IPS-NIHi11 (cell line): ENCODE measurements at places on chromosomes 12 and 14.
A peak's percentile ranks its signal among the peaks of the same experiment; 100 is the strongest.

- no peak for DNase-seq
Observed at GRCh38 chr14:75875958-75876357, 105.8 kb downstream of the TGFB3 start.

GRCh38 chr12:108315486-108316105 is 23.5 kb downstream of the CMKLR1 start:
- DNase-seq = no peak

GRCh38 chr12:2169940-2170339 is 117.2 kb downstream of the CACNA1C start:
- DNase-seq = no peak

GRCh38 chr14:102187568-102188001 is 47.9 kb downstream of the WDR20 start:
- DNase-seq = no peak

DNA sequence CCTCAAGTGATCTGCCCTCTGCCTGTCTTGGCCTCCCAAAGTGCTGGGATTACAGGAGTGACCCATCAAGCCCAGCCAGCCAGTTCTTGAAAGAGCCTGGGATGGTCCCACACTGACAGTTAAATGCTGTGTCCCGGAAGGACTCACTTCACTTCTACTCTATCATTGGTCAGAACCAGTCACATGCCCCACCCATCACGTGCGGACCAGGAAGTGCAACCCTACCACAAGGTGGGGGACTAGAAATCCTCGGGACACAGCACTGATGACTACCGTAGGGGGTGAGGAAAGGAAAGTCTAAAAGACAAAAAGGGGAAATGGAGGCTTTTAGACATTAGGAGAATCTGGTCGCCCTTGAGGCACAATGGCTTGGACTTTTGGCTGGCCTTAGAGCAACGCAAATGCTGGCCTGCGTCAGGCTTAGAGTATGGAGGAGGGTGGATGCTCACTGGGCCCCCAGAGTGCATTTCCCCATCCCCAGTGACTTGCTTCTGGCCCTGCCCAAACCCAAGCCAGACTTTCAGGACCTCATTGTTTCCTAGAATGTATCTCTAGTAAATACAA is 207.7 kb downstream of the TTC8 start:
- peak; percentile 30 for DNase-seq

- no peak for DNase-seq
Observed at GRCh38 chr12:77949943-77950342, 119.2 kb downstream of the NAV3 start.

DNA sequence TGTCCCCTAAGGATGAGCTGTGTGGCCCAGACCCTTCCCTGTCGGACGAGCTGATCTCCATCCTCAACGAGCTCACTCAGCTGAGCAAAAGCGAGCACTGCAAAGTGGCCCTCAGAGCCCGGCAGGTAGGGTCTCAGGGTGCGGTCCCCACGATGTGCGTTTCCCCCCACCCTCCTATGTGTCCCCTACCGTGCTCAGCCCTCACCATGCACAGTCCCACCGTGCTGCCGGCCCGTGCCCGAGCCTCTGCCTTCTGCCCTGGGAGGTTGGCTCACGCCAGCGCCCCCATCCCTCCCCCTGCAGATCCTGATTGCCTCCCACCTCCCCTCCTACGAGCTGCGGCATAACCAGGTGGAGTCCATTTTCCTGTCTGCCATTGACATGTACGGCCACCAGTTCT is 86.6 kb downstream of the FOXN4 start:
- DNase-seq = no peak

DNA sequence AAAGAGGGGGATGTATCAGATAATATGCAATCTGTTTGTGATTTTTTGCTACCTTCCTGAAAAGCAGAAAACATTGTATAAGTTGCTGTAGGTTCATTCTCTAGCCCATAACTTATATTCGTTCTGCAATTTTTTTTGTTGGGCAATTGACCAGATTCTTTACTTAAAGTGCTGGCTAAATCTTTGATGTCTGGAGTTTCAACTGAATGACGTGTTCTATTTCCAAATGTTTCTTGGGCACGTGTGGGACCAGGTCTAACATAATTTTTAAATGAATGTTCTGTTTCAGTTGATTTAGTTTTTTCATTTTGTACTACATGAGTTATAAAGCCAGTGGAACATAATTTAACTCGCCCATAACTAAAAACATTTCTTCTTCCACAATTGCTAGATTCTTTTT is 3.8 kb downstream of the MLH3 start:
- no peak for DNase-seq

DNA sequence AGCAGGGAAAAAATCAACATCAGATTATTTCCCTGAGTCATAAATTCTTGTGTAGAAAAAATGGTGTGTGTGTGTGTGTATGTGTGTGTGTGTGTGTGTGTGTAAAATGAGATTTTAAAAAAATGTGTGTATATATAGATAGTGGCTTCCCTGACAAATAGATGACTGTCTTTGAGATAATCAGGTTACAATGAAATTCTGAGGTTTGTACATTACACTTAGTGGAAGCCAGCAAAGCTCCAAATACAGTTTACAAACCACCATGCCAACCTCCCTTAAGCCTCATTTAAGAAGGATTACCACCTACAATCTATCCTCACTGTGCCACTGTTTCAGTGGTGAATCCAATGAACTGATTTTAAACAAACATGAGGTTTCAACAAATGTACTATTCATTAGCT is 93.8 kb downstream of the MED13L start:
- no peak for DNase-seq

- no peak for DNase-seq
Observed at GRCh38 chr14:55381561-55381960, 30.1 kb downstream of the ATG14 start.

DNA sequence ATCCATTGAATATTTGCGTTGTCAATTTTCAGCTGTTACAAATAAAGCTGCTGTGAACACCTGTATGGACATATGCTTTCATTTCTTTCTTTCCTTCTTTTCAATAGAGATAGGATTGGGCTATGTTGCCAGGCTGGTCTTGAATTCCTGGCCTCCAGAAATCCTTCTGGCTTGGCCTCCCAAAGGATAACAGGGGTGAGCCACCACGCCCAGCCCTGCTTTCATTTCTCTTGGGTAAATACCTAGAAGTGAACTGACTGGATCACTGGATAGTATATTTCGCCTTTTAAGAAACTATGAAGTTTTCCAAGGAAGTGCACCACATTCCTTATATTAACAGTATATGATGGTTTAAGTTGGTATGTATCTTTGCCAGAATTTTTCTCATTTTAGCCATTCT is 32.3 kb upstream of the EAPP start:
- DNase-seq = no peak

GRCh38 chr14:21399311-21399870 is 15.6 kb upstream of the SUPT16H start:
- no peak for DNase-seq

GRCh38 chr14:39228044-39228443 is 5.7 kb upstream of the MIA2 start:
- DNase-seq = no peak

DNA sequence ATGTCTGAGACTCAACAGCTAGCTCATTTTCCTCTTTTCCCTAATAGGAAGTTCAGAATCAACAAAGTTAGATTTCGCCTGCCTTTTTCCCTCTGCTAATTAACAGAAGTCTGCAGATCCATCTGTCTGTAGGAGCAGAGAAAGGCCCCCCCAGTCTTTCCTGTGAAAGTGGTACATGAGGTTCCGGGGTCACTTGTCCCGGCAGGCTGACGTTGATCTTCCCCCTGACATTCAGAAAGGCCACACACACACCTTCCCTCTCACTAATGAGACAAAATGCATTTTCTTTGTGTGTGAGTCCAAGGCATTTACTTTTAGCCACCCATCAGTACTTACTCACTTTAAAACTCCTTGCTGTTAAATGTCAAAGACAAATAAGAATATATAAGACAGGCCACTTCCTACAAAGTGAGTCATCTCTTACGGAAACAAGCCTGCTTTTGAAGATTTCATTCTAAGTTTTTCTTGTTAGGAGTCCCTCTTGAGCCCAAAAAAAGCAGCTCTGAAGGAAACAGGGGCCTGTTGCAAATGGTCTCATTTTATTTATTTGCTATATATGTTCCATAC is 138.7 kb downstream of the TTC7B start:
- no peak for DNase-seq

DNA sequence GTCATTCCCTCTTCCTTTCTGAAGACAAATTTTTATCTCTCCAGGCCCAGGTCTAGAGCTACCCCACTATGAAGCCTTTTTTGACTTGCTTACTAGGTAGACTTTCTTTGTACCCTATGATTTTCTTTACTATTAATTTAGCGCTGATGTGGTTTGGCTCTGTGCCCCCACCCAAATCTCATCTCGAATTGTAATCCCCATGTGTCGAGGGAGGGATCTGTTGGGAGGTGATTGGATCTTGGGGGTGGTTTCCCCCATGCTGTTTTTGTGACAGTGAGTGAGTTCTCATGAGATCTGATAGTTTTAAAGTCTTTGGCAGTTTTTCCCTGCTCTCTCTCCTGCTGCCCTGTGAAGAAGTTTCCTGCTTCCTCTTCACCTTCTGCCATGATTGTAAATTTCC is 118.1 kb downstream of the SLC38A1 start:
- no peak for DNase-seq

- DNase-seq = no peak
Observed at GRCh38 chr14:39302124-39302810, 68.6 kb downstream of the MIA2 start.

- no peak for DNase-seq
Observed at GRCh38 chr14:104194716-104195115, 56.3 kb downstream of the KIF26A start.

GRCh38 chr12:129622566-129622965 is 281.3 kb downstream of the TMEM132D start:
- no peak for DNase-seq

DNA sequence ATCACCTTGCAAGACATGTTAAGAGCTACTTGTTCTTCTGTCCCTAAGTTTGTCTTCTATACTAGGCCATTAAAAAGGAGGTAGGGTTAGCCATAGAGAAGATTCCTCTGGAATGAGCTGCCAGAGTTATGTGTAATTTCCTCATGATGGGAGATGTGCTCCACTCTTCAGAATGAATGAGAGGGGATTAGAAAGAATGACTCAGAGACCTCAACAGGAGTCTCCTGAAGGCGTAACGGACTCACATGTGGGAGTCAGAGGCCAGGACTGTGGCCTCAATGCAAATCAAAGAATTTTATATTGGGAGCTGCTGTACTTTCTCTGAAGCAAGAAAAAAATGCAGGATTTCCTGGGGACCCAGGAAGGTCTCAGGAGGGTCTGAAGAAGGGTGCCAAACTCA is 87.8 kb upstream of the ATXN7L3B start:
- DNase-seq = no peak

- no peak for DNase-seq
Observed at GRCh38 chr12:89499857-89500256, 24.7 kb downstream of the GALNT4 start.

- no peak for DNase-seq
Observed at GRCh38 chr12:124550123-124551089, 17.0 kb downstream of the NCOR2 start.

DNA sequence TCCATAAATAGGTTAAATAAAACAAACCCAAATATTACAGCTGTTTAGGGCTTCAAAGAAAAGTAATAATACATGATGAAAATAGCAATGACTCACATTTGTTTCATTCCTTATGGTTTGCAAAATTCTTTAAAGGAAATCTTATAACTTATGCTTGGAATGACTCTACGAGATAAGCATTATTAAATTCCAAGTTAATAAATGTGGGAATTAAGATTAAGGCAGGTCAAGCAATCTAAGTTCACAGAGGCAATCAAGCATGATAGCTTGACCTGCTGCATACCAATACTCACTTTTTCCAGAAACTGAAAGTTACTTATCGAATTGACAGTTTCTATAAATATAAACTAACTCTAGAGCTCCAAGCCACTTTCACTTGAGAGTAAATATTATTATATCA is 1002.9 kb upstream of the SEL1L start:
- no peak for DNase-seq

GRCh38 chr14:58944343-58944967 is 244.0 kb upstream of the DAAM1 start:
- peak; percentile 38 for DNase-seq

DNA sequence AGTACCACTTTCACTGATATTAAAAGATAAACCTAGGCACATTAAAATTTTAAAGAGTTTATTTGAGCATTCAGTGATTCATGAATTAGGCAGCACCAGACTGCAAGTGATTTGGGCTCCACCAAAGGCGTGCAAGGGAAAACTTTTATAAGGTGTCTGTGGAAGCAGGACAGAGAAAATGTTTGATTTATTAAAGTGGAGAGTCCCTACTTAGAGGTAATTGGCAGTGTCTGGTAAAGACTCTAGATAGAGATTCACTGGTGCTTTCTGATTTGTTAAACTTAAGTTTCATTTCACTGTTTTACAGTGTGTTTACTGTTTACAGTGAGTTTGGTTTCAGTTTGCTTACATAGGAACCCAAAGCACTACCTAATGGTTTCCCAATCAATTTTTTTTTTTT is 72.8 kb downstream of the ANKS1B start:
- no peak for DNase-seq

DNA sequence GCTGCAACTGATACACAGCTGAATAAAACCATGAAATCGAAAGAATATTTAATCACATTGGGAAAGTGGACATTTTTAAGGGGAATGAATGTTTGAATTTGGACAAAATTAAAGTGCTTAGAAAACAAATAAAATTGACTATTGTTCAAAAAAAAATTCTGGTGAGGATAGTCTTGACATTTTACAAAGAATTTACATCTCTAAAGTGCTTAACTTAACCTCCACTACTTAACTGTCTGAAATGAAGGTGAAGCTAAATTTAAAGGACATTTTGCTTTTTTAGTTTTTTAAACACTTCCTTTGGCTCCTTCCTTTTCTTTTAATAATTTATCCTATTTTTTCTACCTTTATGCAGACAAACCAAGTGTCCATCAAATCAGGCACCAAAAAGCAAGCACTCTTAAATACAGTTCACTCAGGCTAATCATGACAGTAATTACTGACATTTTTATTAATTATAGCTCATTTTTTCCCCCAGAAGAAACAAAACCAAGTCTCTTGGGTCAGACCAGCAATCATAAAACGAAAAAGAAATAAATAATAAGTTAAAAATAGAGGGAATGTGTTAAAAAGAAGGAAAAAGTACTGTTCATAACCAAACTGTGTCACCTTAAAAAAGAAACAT is 5.7 kb upstream of the CCND2 start:
- DNase-seq = no peak

DNA sequence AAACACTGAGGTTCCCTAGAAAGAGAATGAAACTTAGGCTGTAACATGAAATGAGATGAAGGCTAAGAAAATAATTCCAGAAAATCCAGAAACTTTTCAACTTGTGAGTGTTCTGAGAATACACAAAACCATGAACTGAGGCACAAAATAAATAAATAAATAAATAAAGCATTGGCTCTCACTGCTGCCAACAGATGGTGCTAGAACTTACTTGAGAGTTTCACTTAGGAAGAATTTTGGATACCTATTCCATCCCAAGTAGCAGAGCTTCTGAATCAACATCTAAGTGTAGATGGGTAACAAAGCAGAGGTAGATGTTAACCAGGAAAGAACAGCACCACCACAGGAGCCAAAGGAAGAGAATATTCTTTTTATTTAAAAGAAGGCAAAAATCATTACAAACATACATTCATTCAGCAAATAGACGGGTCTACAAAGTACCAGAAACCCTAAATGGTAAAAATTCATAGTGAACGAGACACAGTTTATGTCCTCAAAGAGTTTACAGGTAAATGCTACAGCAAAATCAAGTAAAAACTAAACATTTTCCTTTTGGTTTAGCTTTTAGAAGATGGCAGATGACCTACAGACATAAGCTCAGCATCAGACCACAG is 16.7 kb downstream of the EPS8 start:
- no peak for DNase-seq

GRCh38 chr12:33438851-33439586 is 600 bp downstream of the SYT10 start:
- DNase-seq = peak; percentile 61
